Esophagus (tissue), 2 donors: ENCODE measurements at places on chromosomes 13 and 19. TPM values are rescaled to one million over a fixed set of nuclear protein-coding genes. Genes with fewer than 3 reads are reported as not detected.

The NAT14 gene
- polyA plus RNA-seq, result 6.8 TPM

The ZNF793 gene
- polyA plus RNA-seq, result 4.1 TPM

The KLK15 gene
- not detected for polyA plus RNA-seq

The ATP8A2 gene
- polyA plus RNA-seq, result not detected

The SLC25A41 gene
- polyA plus RNA-seq, result 1.4 TPM

The PINLYP gene
- 13.5 TPM for polyA plus RNA-seq

The SIGLECL1 gene
- polyA plus RNA-seq, result not detected

The CKM gene
- polyA plus RNA-seq, result 0.74 TPM

The NLRP7 gene
- polyA plus RNA-seq, result not detected

The SERPINE3 gene
- polyA plus RNA-seq, result not detected

The PLPP2 gene
- polyA plus RNA-seq, result 18.5 TPM

The CPT1C gene
- 1.8 TPM for polyA plus RNA-seq

The GDF15 gene
- 0.24 TPM for polyA plus RNA-seq

The RHPN2 gene
- polyA plus RNA-seq, result 0.76 TPM

The B3GNT8 gene
- 42.9 TPM for polyA plus RNA-seq

The RAB3D gene
- polyA plus RNA-seq, result 25.7 TPM

The KLHL1 gene
- not detected for polyA plus RNA-seq

The ZNF540 gene
- polyA plus RNA-seq, result 1.1 TPM

The ZNF333 gene
- 6.9 TPM for polyA plus RNA-seq

The LRRC8E gene
- 4.7 TPM for polyA plus RNA-seq

The OR7A5 gene
- polyA plus RNA-seq, result not detected

The ADM5 gene
- 2.0 TPM for polyA plus RNA-seq

The NTN5 gene
- polyA plus RNA-seq, result 0.39 TPM

The CYP2A7 gene
- polyA plus RNA-seq, result not detected

The ZNF98 gene
- polyA plus RNA-seq, result 0.08 TPM

The ADAMTSL5 gene
- polyA plus RNA-seq, result 13.0 TPM

The SIGLEC8 gene
- 0.04 TPM for polyA plus RNA-seq

The HNRNPA1L2 gene
- 5.3 TPM for polyA plus RNA-seq

The ZNF547 gene
- polyA plus RNA-seq, result 2.7 TPM
